ENCODE measurements at places on chromosomes 4 and X.
A peak's percentile ranks its signal among the peaks of the same experiment; 100 is the strongest.

- DNase-seq, result no peak
These were observed 120.9 kb downstream of the CHIC2 start for GRCh38 chr4:53943345-53944085.

- DNase-seq, result no peak
These were observed 6.1 kb downstream of the SCARB2 start for GRCh38 chr4:76207549-76207948.

GRCh38 chrX:34716302-34716701 is 59.2 kb upstream of the TMEM47 start:
- no peak for DNase-seq

- DNase-seq, result no peak
These were observed 2170.2 kb downstream of the PCDH7 start for GRCh38 chr4:32890398-32890797.

DNA sequence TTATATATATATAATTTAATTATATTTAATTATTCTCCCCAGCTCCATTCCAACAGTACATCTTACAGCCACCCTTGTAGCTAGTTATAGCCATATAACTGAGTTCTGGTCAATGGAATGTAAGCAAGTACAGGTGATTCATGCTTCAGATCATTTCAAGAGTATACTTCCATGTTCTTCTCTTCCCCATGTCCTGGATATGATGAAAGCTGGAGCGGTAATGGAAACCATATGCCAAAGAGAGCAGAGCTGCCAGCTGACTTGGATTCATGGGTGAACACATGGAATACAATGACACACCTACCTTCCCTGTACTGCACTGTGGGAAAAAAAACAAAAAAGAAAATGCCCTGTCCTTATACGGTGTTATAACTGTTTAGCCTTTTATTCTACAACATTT is 17.5 kb upstream of the CORIN start:
- no peak for DNase-seq

DNA sequence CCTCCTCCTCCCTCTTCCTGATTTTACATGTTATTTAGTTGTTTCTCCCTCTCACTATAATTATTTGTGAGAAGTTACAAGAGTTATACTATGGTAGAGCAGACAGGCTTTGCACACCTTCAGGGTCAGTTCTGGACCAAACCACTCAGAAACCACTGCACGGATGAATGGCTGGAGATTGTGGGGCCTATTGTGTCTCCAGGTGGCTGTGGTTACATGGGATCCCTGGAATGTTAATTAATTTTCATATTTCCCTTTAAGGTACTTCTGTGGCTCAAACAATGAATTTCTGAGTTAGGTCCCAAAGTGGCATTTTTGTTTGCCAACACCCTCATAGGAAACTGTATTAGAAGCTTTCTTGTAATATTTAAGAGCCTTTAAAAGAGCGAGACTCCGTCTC is 151.9 kb downstream of the BMPR1B start:
- no peak for DNase-seq

GRCh38 chrX:8591501-8591900 is 126.9 kb downstream of the VCX3B start:
- no peak for DNase-seq

DNA sequence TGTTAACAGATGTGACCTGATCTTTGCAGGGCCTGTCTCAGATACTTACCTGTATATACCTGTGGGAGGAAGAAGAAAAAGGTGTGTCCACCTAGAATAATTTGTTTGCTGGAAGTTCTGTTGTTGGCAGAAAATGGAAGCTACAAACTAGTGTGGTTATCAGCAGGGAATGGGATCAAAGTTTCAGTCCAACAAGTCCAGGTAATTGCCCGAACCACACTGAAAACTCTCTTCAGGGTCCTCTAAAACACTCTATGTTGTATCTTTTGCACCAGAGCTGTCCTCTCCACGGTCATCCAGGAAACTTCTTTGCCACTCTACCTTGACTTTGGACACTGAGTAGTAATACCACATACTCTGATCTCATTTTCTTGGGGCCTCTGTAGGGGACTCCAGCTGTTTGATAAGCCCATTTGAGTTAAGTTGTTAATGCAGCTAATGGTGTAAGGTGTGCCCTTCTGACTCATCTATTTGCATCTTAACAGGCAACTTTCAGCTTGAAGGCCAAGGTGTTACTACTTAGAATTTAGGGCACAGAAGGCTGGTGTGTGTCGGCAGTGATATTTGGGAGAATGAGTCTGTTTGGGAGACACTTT is 38.7 kb upstream of the GATB start:
- DNase-seq, result no peak

- DNase-seq, result peak; percentile 74
These were observed at the start of gene FAM50A for GRCh38 chrX:154443992-154444754. FAM50A (plus strand) TSS chrX:154444141; CDS start chrX:154444236, 95 bp downstream.

GRCh38 chrX:44384688-44385338 is 41.3 kb upstream of the EFHC2 start:
- DNase-seq, result no peak

DNA sequence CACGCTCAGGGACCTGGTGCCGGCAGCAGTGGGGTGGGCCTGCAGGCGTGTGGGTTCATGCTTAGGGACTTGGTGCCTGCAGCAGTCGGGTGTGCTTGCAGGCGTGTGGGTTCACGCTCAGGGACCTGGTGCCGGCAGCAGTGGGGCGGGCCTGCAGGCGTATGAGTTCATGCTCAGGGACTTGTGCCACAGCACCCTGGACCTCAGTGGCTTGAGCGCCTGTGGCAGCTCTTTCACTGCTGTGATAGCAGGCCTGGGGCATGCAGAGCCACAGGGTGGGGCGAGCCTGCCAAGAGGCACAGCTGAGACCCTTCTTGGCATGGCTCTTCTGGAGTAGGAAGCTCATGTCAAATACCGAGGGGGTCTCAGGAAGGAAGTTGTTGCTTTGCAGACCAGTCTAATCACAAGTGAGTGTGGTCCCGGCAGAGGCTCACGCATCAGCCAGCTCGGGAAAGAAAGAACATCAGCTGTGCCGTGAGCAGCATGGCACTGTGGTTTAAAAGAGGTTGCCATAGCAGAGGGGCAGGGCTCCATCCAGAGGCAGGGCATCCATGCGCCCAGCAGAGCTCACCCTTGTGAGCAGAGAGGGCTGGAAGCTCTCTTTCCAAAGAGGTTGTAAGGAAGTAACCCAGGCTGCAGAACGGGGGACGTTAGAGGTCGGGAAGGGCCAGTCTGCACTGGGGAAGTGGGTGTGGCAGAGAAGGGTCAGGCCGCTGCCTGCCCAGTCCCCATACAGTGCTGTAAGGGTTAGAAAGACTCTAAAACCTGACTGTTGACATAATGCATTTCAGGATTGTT is 21.1 kb downstream of the PIGG start:
- DNase-seq, result no peak

DNA sequence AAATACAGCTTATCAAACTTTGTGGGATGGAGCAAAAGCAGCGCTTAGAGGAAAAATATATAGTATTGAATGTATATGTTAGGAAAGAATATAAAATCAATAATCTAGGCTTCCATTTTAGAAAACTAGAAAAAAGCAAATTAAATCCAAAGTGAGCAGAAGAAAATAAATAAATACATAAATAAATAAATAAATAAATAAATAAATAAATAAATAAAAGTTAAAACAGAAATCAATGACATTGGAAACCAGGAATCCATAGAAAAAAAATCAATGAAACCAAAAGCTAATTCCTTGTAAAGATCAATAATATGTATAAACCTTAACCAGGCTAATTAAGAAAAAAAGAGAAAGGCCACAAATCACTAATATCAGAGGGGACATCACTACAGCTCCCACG is 141.8 kb upstream of the C1QTNF7 start:
- no peak for DNase-seq

DNA sequence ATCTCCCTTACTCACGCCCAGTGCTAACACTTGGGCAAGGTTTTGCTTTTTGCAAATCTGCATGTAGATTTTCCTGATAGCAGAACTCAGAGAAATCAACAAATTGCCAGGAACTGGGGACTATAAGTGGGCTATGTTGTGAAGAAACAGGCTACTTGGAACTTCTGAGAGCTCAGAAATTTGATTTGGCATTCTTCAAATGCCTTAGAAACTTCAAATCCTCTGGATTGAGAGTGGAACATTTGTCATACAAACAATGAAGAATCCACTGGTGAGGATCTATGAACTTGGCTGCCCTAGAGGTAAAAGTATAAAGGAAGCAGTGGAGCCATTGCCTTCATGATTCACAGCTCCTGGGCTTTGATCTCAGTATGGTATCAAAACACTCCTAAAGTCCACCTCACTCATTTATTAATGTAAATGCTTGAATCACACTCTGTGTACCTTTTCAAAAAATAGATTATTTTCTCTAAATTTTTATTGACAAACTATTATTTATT is 126.0 kb downstream of the GLRA3 start:
- no peak for DNase-seq

GRCh38 chrX:1244164-1245076 is 24.2 kb upstream of the CSF2RA start:
- DNase-seq, result no peak

GRCh38 chr4:102735582-102735981 is 25.2 kb downstream of the MANBA start:
- no peak for DNase-seq

- no peak for DNase-seq
These were observed 116.9 kb downstream of the RAB28 start for GRCh38 chr4:13367244-13367643.

DNA sequence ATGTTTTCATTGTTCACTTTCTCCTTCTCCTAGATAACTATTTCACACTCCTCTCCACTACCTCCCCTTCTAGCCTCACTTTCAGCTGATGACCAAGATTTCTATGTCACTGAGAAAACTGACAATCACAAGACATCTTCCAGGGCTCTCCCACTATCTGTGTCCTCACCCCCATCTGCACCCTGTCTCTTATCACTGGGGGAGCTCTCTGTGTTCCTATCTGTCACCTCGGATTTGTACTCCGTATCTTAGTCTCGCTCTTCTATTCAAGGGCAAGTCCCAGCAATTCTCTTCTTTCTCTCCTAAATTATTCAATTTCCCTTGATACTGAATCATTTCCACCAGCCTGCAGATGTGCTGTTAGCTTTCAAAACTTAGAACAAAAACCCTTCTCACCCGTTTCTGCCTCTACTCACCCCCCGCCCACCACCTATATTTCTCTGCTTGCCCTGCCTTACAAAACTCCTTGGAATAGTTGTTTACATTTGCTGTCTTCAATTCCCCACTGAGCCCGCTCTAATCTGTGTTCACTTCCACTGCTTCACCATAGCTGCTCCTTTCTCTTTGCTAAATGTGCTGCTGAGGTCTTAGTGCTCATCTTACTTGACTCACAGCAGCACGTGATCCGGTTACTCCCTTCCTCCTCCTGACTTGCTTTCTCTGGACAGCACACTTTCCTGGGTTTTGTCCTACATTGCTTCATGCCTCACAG is 293.2 kb downstream of the UNC5C start:
- no peak for DNase-seq

GRCh38 chr4:118752551-118752950 is 67.4 kb downstream of the METTL14 start:
- no peak for DNase-seq

DNA sequence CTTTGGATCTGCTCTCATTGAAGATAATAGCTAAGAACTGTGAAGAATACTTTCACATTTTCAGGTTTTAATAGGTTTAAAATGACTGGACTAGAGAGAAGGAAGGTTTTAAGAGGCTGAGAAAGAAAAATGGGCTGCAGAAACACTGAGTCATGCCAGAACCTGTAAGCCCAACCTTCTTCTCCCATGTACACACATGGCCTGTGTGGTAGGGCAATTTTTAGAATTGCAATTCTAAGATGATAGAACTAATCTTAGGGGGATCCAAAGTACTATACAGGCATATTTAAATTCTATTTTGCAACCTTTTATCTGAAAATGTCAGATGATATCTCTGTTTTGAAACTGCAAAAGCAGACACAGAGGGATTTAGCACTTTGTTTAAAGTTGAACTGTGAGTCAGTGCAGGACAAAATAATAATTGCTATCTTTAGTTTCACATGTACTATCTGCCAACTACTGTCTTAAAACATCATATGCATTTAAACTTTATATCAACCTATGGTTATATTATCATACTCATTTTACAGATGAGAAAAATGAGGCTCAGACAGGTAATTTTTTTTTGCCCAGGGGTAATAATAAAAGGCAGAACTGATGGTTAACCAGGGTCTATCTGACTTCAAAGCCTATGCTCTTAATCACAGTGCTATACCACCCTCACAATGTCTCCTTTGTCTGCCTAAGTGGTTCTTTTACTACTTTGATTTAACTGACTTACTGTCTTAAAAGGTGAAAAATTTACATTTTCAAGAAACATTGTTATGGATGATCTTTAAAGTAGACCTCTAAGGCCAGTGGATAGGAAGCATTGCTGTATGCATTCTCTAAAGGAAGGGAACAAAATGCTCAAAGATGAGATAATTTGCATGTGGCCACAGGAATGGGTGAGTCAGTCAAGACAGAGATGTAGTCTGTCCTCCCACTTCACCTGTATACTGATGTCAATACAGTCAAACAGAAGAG is 4.3 kb downstream of the TMPRSS11E start:
- no peak for DNase-seq

DNA sequence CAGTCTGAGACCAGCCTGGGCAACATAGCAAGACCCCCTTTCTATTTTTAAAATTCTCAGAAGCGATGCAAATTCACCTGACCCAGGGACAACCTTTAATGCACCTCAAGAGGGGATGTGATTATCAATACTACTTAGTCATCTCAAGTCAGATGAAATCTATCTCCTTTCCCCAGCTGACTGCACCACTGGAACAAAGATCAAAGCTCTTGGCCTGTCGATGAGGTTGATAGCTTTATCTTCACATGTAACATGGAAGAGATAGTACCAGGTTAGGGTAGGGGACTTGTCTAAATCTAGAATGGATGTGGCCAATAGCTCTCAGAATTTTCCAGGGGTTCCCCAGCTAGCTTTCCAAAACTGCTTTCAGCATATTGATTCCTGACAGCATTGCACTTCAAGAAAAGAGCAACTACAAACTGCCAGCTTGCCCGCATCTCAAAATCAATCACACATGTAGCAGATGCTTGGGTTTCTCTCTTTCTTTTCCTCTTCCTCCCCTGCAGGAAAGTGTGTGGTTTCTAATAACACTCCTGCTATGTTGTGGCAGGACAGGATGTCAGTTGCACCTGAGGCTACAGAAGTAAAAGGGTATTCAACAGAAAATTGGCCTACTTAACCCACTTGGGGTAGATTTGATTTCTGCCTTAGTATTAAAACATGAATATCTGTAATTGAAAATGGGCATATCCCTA is 12.2 kb upstream of the TMEM164 start:
- no peak for DNase-seq

GRCh38 chr4:141788169-141788915 is 152.0 kb downstream of the IL15 start:
- DNase-seq, result no peak

DNA sequence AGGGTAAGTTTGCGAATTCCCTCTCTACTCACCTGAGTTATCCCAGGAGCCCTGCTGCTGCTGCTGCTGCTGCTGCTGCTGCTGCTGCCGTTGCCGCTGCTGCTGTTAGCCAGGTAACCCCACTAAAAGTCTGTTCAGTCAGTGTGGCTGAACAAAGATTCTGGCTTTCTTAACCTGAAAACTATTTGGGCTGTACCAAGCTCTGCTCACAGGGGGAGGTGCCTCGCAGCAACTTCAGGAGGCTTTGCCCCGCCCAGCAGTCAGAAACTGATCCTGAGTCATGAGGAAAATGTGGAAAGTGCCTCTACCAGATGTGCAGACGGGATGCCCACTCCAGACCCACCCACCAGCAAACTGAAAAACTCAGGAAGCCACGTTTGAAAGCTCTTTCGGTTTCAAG is at the start of gene CAPN6:
Gene CAPN6 (minus strand): TSS at position 145 of the 400 bp plus-strand sequence. CDS start 6,547 bp downstream, outside the sequence.
- no peak for DNase-seq

GRCh38 chrX:96791559-96791958 is 92.1 kb upstream of the RPA4 start:
- no peak for DNase-seq

- DNase-seq, result no peak
These were observed 13.6 kb upstream of the MAGED4B start for GRCh38 chrX:52082578-52082977.

Measured in CD4-positive, alpha-beta T cell treated with Interleukin-1 beta for 1 hour (primary cell).